Activated naive CD4-positive, alpha-beta T cell treated with anti-CD3 and anti-CD28 coated beads, Interleukin-2, amount 10 ng/mL, durations not matched to agents 7 days and 5 days (primary cell): ENCODE measurements at places on chromosomes 3 and 15.
A peak's percentile ranks its signal among the peaks of the same experiment; 100 is the strongest.

DNA sequence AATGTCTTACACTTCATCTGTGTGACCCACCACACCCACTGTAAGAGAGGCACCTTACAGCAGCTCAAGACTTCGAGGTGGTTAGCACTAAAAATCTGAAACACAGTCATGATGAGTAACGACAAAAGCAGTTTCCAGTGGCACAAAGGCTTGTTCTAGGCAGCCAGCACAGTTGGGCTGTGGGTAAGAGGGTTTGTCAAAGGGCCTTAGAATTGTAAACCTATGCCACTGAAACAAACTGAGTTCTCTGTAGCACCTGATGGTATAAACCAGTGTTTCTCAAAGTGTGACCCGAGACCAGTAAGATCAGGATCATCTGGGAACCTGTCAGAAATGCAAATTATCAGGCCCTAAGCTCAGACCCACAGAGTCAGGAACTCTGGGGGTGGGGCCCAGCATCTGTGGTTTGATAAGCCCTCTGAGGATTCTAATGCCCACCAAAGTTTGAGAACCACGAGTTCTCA, 36.5 kb downstream of the DAPK2 start:
- peak; percentile 33 for DNase-seq

DNA sequence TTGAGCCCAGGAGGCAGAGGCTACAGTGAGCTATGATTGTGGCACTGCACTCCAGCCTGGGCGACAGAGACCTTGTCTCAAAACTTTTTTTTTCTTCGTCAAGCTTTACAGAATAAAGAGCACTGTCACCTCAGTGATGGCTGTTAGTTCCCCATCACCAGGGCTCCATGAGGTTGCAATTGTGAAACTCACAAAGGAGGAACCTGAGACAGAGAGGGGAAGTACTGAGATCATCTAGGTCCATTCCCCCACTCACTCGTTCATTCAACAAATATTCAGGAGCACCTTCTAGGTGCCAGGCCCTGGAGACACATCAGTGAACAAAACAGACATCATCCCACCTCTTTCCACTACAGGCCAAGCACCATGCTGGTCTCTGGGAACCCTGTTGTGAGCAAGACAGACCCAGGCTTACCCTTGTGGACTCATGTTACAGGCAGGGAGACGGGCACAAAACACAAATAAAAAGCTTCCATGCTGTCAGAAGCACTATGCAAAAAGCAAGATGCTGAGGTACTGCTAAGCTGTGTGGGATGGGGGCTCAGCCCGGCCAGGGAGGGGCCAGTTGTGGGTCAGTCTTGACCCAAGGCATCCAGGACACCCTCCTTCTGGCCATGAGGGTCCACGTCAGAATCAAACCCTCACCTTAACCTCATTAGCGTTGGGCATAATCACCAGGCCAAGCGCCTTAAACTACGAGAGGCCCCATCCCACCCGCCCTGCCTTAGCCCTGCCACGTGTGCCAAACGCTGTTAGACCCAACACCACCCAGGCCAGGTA, 2.1 kb upstream of the RHO start:
- no peak for DNase-seq

- peak; percentile 49 for DNase-seq
Observed at GRCh38 chr3:89098964-89099585, 8.3 kb upstream of the EPHA3 start.

DNA sequence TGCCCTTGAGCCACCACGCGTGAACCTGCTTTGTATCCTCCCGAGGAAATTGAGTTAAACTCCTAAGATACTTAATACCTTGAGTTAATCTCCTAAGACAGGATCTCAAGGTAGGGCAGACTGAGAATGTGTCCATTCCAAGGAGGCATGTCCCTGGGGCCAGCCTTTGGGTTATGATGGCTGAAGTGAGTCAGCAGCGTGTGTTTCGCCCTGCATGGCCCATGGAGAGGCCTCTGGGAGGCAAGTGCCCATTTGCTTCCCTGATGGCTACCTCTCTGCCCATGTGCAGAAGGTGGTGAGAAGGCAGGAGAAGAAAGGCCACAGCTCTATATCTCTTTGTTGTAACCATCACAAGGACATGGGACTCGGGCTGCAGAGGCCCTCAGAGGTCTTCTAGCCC, 36.7 kb upstream of the LIMD1 start:
- no peak for DNase-seq

- no peak for DNase-seq
Observed at GRCh38 chr15:74345051-74345450, 22.4 kb downstream of the CYP11A1 start.

DNA sequence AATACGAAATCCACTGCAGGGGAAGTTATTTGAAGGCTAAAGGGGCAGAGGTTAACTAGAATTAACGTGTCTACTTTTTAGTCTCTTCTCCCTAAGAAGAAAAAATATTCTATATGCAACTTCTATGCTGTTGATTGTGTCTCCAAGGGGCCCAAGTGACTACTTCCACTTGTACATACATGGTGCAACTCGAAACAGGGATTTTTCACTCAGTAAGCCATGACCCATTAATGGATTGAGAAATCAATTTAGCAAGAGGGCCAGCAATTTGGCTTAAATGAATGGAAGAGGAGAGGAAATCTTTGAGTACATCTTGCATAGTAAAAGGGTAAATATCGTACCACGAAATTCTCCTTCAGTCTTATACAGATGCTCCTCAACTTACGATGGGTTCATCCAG, 151.1 kb upstream of the HES1 start:
- DNase-seq: no peak

DNA sequence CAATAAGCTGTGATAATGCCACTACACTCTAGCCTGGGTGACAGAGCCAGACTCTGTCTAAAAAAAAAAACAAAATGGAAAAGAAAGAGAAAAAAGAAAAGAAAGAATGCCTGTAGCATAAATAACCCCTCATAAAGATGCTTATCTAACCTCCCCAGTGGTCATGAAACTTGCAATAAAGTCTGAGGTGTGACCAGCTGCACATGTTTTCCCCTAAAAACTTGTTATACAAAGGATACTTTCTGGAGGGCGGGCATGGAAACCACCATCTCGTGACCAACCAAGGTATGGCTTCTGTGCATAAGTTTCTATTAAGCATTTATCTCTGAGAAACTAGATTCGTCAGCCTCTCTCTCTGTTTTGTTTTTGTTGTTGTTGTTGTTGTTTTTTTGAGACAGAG, 21.8 kb downstream of the CCDC32 start:
- no peak for DNase-seq

DNA sequence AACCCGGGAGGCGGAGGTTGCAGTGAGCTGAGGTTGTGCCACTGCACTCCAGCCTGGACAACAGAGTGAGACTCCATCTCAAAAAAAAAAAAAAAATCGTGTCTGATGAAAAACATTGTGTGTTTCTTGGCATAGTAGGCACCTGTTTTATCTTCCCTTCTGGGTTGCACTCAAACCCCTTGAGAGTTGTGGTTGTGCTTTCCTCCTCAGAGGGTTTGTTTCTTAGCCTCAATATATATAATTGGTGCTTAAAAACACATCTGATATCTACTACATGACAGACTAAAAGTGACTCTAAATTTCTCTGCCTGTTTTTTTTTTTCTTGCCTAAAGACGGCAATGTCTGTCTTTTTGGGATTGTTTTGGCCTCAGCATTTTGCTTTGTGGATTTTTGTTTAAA, 7.6 kb downstream of the NR1D2 start:
- no peak for DNase-seq

GRCh38 chr3:54133196-54133595, 10.8 kb downstream of the CACNA2D3 start:
- no peak for DNase-seq

DNA sequence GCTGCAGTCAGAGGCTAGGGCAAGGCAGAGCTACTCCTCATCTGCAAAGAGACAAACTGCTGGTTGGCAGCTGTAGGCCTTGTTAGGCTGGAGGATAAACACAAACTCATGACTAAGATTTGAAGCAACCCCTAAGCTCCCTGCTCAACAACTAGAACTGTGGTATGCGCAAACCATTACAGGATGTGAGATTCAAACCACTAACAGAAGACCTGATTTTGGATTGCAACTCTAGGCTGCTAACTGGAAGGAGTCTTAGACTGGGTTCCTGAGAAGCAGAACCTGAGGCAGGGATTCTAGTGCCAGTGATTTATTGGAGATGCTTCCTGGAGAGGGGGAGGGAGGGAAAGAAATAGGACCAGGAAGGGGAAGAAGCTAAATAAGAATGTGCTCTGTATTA, 22.5 kb downstream of the CCR4 start:
- DNase-seq: peak; percentile 61

DNA sequence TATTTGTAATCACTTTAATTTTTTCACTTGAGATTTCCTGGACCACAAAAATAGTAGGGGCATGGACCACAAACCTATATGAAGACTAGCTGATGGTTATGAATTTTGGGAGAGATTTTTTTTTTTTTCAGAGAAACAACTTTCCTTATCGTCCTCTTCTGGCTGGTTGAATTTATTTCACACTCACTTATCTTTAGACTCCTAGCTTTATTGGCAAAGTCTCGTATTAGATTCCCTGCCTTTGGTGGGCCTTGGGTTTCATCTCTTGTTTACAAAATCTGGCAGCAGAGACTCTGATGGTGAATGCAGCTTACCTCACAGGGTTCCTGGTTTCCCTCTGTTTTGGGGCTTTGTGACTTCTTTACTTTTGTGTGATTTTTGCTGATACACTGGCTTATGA, 44.5 kb upstream of the KIF23 start:
- DNase-seq: no peak

DNA sequence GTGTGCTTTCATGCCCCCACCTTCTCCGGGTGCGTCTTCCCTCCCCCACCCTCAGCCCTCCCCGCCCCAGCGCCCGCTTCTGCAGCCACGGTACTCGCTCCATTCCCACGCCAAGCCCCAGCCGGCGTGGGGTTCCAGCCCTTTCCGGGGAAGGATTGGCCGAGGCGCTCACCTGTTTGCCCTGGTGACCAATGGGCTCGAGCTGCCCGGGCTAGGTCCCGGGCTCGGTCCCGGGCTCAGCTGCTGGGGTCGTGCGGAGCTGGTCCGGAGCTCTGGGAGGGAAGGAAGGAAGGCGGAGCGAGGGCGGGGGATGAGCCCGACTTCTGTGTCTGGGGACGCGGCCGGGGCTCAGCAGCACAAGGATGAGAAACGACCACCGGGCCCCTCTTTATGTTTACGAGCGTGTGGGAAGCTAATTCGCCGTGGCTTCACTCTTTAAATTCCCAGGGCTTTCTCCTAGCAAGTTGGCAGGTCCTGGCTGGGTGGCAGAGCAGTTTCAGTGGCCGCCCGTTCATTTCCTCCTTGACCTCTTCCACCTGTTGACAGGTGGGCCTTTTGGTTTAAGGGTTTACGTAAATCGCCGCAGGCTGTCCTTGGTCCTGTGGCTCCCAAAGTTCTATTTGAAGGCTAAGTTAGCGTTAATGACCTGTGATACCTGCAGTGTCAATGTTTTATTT, at the start of gene IGSF10:
IGSF10 (minus strand) TSS at position 288 of the 677 bp plus-strand sequence. CDS start 2,352 bp downstream, outside the sequence.
- DNase-seq: no peak

DNA sequence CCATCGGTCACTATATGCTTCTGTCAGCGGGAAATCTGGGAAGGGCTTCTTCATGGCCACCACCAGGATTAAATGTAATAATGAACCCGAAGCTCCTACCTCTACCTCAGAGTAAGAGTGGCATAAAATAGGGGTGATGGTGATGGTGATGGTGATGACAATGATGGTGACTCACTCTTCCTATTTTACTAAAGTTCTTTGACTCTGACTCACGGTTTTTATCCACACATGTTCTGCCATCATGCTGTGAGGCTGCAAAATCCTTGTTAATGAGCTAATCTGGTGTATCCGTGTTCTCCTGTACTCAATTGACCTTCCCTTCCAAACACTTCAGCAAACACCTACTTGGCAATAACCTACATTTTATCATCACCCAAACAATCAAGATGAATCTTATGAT, 18.3 kb upstream of the FOXP1 start:
- DNase-seq: no peak

DNA sequence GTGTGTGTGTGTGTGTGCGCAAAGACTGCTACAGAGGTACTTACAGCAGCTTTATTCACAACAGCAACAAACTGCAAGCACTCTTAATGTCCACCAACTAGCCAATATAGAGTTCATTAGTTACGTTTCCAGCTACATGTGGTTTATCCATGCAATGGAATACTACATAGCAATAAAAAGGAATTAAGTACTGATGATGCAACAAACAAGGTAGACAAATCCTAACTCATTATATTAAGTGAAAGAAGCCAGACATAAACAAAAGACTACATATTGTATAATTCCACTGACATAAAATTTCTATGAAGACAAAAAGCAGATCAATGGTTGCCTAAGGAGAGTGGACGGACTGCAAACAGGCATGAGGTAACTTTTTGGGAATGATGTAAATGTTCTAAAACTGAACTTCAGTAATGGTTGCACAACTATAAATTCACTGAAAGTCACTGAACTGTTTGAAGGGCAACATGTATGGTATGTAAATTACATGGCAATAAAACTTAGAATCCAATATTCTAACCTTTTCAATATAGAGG, 433.7 kb downstream of the SHQ1 start:
- DNase-seq: no peak

DNA sequence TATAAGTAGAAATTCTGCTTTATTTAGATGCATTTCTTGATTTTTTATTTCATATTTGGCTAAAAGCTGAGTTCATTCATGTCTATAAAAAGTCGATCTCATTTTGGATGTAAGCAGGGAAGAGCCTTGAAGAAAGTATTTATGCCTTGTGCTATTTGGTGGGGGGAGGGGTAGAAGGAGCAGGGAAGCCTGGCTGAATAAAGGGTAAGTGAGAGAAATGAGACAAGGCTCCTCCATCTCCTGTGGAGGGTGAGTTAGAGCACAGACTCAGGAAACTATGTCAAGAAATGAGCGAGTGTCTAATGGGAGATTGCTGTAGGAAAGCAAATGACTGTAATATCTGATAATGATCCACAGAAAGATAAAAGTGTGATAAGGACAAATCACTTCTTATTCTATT, 121.8 kb upstream of the ATP11B start:
- DNase-seq: no peak

GRCh38 chr3:128283421-128283820, 130.1 kb downstream of the EEFSEC start:
- DNase-seq: no peak

- DNase-seq: no peak
Observed at GRCh38 chr3:81502236-81502635, 259.2 kb downstream of the GBE1 start.

- DNase-seq: peak; percentile 52
Observed at GRCh38 chr3:71724584-71725270, 475 bp downstream of the EIF4E3 start.

DNA sequence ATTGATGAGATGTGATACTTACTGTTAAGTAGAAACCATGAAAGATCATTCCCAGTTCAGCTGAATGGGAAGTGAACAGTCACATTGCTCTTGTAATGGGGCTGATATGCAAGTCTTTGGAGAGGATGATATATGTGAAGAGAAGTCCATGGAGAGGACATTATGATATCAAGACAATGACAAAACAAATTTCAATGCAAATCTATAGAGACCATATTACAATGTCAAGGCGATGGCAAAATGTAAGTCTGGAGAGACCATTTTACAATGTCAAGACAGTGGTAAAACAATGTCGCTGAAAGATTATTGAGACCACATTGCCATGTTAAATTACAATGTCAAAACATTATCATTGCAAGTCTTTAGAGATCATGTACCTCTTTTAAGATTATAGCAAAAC, 277.1 kb upstream of the MEIS2 start:
- DNase-seq: no peak

- no peak for DNase-seq
Observed at GRCh38 chr3:139509631-139510030, 29.9 kb downstream of the RBP1 start.

- DNase-seq: no peak
Observed at GRCh38 chr3:105834768-105835167, 34.0 kb downstream of the CBLB start.
